Left hindlimb (tissue), 1 donor: ENCODE measurements at places on chromosomes 4 and X.
A peak's percentile ranks its signal among the peaks of the same experiment; 100 is the strongest.

- DNase-seq, result no peak
These were observed 1229.2 kb downstream of the ADGRL3 start for GRCh38 chr4:62429297-62429696.

GRCh38 chr4:146072376-146072775, 103.1 kb upstream of the LSM6 start:
- DNase-seq, result no peak

GRCh38 chr4:128159967-128160366, 98.9 kb downstream of the LARP1B start:
- DNase-seq, result no peak

- DNase-seq, result no peak
These were observed 53.3 kb upstream of the NAP1L2 start for GRCh38 chrX:73267979-73268378.

GRCh38 chrX:8306291-8306925, 135.3 kb upstream of the VCX2 start:
- no peak for DNase-seq

GRCh38 chr4:56976837-56977320, 527 bp downstream of the NOA1 start:
- DNase-seq, result no peak

GRCh38 chr4:109302361-109303139, at the start of gene COL25A1:
TSS of gene COL25A1 (minus strand) at chr4:109302658.
- peak; percentile 80 for DNase-seq

DNA sequence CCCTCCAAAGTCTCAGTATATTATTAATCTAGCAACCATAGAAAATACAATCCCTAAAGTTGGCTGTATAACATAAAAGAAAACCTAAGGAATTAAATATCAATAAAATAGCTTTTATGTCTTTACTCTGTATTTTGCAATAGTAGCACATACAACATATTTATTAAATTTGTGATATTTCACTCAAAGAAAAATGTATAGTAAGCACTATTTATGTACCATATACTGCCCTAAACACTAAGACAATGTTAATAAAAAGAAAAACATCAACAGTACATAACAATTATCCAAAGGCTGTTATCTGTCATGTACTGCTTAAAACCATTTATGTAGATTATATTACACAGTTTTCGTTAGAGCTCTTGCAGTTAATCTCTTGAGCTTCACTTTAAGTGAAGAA, 834.5 kb upstream of the INTU start:
- DNase-seq, result no peak

GRCh38 chr4:93670434-93670833, 158.1 kb upstream of the ATOH1 start:
- no peak for DNase-seq

- DNase-seq, result no peak
These were observed 1.2 kb upstream of the CCNG2 start for GRCh38 chr4:77155631-77156452.

DNA sequence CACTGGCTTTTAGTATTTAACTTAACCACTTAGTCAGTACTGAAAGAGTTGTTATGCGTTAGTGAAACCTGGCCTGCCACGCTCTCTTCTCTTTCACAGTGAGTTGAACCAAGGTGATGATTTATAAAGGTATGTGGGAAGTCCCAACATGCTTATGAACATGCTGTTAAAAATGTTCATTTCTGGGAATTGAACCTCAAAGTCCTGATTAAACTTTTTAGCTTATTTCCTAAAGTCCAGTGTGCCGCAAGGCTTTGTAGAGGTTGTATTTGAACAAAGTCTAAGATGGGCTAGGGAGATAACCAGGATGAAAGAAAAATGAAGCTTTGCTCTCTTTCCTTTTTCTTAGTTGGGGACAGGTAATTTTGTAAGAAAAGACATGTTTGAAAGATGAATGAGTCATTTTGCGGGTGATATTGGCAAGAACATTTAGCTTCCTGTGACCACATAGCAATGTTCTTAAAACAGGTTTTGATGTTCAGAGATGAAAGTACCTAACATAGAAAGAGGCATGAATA, 270.3 kb downstream of the DTHD1 start:
- no peak for DNase-seq

DNA sequence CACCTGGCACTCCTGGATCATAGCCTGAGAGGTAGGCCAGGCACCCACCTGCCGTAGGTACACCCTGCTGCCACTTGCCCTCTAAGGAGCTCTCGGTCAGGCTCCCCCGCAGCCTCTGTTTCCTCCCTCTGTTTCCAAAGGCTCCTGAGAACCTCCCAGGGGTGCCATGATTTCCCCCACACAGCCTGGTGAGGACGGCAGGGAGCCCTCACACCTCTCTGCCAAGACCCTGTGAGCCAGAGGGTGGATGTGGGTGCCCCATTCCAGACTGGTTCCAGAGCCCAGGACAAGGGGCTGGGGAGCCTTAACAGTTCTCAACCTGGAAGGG, 1.6 kb upstream of the ABLIM2 start:
- DNase-seq, result no peak

GRCh38 chrX:153029875-153030274, 26.4 kb upstream of the PNMA3 start:
- no peak for DNase-seq

GRCh38 chr4:141339966-141340365, 119.3 kb downstream of the ZNF330 start:
- no peak for DNase-seq

GRCh38 chr4:119835613-119835910, 207.0 kb upstream of the PDE5A start:
- DNase-seq, result no peak

- no peak for DNase-seq
These were observed 122.6 kb upstream of the VCX3B start for GRCh38 chrX:8341814-8342590.

- no peak for DNase-seq
These were observed 49.9 kb upstream of the MND1 start for GRCh38 chr4:153294631-153295030.

GRCh38 chrX:109299091-109299490, 182.8 kb downstream of the GUCY2F start:
- no peak for DNase-seq

DNA sequence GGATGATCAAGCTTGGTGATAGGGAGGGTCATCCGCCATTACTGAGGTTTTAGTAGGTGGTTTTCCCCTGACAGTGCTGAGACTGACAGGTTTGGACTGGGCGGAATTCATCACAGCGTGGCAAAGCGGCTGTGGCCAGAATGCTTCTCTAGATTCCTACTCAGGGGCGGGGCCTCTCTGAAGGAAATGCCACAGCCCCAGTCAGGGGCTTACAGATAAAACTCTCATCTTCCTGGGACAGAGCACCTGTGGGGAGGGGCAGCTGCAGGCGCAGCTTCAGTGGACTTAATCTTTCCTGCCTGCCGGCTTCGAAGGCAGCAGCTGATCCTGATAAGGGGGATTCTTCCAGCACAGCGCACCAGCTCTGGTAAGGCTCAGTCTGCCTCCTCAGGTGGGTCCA, 316.7 kb downstream of the RPA4 start:
- DNase-seq, result no peak

GRCh38 chrX:127708155-127708554, 344.0 kb downstream of the ACTRT1 start:
- no peak for DNase-seq

- no peak for DNase-seq
These were observed 415.9 kb downstream of the BCOR start for GRCh38 chrX:39681885-39682284.

DNA sequence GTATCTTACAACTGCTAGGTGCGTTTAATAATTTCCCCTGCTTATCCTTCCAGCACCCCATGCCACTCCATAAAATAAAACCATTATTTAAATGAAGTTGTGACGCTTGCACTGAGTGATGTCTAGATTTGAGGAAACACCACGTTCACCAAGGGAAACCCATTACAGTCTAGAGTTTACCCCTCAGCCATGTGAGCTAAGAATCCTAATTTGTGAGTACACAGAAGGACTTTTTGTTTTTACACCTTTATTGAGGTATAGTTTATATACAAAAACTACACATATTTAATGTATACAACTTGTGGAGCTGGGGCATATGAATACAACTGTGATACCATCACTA, 326.8 kb downstream of the RAPGEF2 start:
- no peak for DNase-seq

GRCh38 chr4:8463811-8464210, 23.2 kb downstream of the TRMT44 start:
- no peak for DNase-seq

- no peak for DNase-seq
These were observed 1521.7 kb downstream of the RPA4 start for GRCh38 chrX:98405376-98405775.

DNA sequence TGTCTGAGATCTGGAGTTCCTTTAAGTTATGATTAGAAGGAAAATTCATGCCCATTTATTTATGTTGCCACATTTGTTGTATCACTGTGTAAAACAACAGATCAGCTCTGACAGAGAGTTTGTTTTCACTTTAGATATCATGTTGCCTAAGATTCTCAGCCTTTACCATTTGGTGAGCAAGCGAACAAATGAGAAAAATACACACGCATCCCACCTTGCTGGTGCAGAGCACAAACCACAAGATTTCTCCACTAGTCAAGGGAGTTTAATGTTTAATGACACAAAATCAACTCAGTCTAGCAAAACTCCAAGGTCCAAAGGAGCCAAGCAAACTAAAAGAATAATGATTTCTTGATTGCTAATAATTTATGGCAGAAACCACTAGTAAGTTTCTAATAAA, 27.7 kb downstream of the FGF5 start:
- no peak for DNase-seq

DNA sequence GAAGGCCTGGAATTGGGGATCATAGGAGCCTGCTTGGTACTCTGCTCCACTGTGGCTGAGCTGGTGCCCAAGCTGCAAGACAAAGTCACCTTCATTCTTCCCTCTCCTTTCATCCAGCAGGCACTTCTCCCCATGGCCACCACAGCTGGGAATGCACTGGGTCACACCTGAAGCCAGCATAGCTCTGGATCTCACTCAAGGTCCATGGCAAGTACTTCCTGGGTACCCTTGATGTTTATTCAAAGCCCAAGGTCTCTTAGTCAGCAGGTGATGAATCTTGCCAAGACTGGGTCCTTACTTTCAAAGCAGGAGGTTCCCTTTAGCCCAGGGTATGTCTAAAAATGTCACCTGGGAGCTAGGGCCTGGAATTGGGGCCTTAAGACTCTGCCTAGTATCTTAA, 4.9 kb upstream of the SLC4A4 start:
- DNase-seq, result no peak

GRCh38 chr4:13331827-13332226, 152.3 kb downstream of the RAB28 start:
- DNase-seq, result no peak

DNA sequence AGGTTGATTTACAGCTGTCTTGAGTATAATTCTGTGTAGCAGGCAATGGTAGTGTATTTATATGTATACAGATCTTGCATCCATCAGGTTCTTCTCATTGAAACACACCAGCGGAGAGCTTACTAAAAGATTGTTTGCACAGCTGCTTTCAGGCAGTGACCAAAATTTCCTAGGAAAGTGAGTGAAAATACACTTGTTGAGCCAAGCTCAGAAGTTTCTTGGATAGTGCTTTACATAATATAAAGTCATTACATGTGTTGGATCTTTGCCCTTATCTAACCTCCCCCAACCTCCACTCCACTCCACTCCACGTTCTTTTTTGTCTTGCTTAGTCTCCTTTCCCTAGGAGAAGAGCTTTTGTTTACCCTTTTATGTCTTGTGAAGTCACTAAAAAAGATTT, 34.1 kb downstream of the CNKSR2 start:
- DNase-seq, result no peak

DNA sequence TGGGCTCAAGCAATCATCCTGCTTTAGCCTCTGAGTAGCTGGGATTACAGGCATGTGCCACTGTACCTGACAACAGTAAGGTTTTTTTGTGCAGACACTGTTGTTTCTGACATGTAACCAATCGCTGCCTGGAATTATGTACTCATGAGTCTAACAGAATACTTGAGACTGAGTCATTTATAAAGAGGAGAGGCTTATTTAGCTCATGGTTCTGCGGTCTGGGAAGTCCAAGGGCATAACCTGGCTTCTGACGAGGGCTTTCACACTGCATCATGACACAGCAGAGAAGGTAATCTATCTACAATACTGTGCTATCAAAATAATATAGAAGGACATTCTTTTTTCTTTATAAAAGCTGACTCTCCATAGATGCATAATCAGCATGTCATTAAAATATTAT, 115.5 kb upstream of the STOX2 start:
- no peak for DNase-seq

- DNase-seq, result no peak
These were observed 112.8 kb downstream of the PPA2 start for GRCh38 chr4:105361053-105361452.

- DNase-seq, result no peak
These were observed 20.1 kb upstream of the AP1S2 start for GRCh38 chrX:15874672-15875071.

- DNase-seq, result no peak
These were observed 44.6 kb upstream of the FGFBP2 start for GRCh38 chr4:16007471-16008095.

GRCh38 chrX:39808471-39808917, 289.3 kb downstream of the BCOR start:
- peak; percentile 58 for DNase-seq

- peak; percentile 99 for DNase-seq
These were observed at the start of gene COPS4 for GRCh38 chr4:83034630-83035494. TSS of gene COPS4 (plus strand) at chr4:83035183. CDS start at chr4:83035225, 42 bp downstream.

DNA sequence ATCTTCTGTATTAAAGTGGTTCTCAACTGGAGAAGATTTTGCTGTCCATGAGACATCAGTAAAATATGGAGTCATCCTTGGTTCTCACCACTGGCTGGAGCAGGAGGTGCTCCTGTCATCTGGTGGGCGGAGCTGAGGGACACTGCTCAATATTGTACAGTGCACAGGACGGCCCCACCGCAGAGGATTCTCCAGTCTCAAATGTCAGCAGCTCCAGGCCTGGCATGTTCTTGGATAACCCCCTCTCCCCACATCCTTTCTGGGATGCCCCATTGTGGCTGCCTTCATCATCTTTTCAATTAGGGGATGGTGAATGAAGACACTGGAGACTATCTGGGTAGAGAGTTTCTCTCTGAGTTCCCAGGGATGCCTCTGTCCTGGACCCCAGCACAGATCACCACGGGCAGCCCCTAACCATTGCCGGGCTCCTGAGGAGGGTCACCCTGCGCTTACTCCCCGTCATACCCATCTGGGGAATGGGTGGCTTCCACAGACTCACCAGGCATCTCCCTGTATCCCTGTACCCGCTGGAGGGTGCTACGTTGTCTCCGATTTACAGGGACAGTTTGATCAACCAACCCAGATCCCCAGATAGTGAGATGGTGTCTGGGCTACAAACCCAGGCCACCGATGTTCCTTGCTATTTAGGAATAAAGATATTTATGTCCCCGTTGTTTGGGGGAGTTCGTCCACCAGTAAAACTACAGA, 21.9 kb upstream of the P2RY8 start:
- no peak for DNase-seq

DNA sequence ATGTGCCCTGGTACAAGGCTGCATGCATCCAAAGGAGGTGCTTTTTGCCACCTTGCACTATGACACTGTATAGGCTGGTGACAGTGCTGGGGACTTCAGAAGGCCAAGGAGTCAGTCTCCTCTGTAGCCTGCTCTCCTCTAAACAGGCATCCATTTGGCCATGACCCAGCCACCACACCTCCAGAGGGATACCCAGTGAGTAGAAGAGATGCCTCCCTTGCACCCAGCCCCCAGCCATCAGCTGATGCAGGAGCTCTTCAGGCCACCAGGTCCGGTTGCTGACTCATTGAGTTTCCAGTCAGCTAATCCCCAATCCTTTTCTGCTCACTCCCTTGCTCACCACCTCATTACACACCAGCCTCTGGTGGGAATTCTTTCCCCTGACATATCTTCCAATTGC, 99.8 kb downstream of the PJA1 start:
- DNase-seq, result no peak

GRCh38 chr4:146478009-146478408, 43.7 kb downstream of the SLC10A7 start:
- DNase-seq, result no peak

- DNase-seq, result no peak
These were observed 96.4 kb upstream of the EGFL6 start for GRCh38 chrX:13472975-13473374.
